DMS153 (cell line): ENCODE measurements at places on chromosomes 4 and X.

- no peak for DNase-seq
Observed at GRCh38 chr4:150664935-150665334, 83.0 kb downstream of the MAB21L2 start.

GRCh38 chr4:119626420-119626819 lies 2.2 kb downstream of the PDE5A start:
- DNase-seq, result no peak

DNA sequence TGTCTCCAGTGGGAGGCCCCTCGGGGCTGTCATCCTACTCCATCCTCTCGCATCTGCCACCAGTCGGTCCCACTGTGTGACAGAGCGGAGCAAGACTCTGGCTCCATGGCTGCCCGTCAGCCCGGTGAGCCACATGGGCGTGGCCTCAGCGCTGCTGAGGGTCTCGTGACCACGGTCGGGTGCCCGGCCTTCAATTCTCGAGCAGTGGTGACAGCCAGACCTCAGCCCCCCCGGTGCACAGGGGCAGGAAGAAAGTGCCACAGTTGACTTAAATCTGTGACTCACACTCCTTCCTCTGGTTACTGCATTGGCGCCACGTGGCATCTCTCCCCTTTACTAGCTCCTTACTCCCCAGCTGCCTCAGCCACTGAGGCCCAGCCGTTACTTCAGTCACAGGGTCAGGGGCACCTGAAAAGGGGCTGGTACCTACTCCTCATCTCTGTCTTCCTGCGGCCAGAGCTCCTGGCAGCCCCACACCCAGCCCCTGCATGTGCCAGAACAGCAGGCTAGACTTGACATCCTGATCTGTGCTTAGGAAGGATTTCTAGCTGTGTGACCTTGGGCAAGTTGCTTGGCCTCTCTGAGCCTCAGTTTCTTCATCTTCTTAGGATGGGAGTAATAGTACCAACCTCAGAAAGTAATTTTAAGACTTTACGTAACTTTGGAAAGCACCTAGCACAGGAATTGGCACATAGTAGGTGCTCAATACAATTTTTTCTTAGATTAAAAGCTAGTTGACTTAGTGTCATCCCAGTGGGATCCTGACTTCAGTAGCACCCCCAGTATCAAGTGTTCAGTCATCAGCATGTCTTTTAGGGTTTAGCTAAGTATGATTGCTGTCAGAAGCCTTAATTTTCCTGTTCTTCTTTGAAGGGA lies 66.1 kb downstream of the TNIP2 start:
- DNase-seq, result no peak

GRCh38 chr4:41465146-41465761 lies 72.7 kb upstream of the LIMCH1 start:
- DNase-seq, result no peak

- DNase-seq, result no peak
Observed at GRCh38 chr4:151226004-151226932, 50.7 kb upstream of the PRSS48 start.

- no peak for DNase-seq
Observed at GRCh38 chr4:17376205-17376604, 135.7 kb downstream of the QDPR start.

DNA sequence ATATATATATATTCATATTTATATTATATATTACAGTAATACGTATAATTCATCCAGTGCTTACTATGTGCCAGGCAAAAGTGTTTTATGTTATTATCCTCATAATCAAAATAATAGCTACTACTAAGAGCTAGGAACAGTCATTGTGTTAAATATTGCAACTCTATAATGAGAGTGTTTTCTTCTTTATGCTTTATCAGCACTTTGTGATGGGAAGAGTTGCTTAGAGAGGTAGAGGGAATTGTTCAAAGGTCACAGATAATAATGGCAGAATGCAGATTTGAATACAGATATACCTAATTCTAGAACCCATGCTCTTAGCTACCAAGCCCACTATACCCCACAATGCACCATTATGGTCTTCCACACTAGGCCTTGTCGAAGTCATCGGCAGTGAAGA lies 318.8 kb upstream of the PPARGC1A start:
- no peak for DNase-seq

- DNase-seq, result no peak
Observed at GRCh38 chrX:105189093-105189492, 31.4 kb downstream of the TEX13A start.

DNA sequence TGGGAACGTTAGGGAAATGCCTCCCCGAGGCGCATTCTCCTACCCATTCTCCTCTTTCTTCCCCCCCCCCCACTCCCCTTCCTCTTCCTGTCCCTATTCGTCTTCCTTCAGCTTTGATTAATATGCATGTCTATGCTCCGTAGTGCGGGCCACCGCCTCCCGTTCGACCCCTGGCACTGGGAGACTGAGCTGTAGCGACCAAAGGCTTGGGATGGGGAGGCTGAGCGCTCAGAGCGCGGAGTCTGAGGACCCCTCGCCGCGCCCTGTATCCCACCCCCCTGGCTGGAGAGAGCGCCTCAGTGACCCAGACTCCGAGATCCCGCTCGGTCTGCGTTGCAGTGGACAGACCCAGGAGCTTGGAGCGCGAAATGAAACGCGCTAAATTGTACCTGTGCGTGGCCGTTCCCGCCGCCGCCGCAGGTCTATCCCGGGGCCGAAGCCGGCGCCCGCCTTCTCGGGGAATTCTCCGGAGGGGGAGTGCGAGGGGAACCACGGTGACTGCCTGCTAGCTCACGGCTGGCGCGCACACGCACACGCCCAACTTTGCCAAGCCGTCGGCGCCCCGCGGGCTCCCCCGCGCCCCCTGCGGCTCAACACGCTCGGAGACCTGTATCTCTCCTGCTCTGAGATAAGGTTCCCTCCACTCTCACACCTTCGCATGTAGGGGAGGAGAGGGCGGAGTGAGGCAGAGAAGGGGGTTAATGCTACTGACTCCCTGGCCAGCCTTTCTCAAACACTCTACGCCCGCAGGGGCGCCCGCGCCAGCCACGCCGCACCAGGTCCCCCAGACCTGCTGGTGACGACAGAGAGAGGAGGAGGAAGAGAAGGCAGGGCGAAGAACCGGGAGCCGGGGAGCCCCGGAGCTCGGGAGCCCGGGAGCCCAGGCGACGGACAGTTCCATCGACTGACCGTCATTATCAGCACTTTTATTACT lies 1.5 kb upstream of the PTCHD1 start:
- DNase-seq, result no peak

DNA sequence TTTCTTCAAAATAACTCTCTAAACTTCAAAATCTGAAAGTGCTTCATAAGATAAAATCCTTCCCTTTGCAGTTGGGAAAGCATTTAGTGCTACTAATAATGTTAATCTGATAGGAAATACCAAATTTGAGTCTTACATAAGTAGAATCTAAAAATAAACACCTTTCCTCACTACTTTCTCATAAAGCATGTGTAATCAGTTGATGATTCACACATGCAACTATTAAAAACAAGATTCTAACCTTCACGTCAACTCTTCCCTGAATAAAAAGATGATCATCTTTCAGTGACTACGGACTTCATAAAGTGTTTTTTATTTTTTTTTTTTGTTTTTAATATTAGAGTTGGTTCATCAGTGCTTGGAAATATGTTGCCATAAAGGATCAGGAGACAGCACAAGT lies 172.6 kb downstream of the ACTRT1 start:
- no peak for DNase-seq

DNA sequence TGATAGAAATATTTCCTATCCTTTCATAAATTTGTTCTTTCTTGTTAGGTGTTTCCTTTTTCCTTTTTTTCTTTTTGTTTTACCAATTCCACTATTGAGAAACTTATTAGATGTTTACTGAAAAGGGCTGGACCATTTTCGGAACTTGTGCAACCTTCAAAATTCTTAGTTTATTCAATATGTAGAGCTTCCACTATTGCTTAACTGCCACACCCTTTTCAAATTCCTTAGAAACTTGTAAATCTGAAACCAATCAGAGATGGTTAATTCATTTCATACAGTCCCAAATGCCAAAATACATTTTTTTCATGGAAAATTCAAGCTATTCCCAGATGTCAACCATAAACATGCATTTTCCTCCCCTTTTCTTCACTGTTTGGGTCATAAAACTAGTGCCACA lies 66.1 kb upstream of the SLC39A8 start:
- no peak for DNase-seq

- DNase-seq, result peak; percentile 69
Observed at GRCh38 chrX:149374751-149375150, 130.4 kb downstream of the IDS start.

DNA sequence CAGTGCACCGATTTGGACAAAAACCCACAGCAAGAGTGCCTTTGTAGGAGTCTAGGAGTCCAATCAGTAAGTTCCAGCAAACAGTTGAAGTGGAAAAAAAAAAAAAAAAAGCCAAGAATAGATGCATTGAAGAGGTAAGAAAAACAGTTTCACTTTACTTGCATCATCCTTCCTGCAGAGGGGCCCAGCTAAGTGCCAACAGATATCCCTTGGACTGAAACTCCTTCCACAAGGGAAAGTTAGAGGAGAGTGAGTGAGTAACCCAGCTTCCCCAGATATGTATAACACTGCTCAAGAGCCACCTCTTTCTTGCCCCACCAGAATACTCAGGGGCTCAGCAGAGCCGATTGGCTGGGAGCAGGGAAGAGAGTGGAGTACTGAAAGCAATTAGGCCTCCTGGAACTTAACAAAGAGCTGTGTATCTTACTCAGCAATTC lies 617.7 kb upstream of the SMIM31 start:
- DNase-seq, result no peak

- DNase-seq, result no peak
Observed at GRCh38 chrX:329291-329910, 10.8 kb upstream of the GTPBP6 start.

DNA sequence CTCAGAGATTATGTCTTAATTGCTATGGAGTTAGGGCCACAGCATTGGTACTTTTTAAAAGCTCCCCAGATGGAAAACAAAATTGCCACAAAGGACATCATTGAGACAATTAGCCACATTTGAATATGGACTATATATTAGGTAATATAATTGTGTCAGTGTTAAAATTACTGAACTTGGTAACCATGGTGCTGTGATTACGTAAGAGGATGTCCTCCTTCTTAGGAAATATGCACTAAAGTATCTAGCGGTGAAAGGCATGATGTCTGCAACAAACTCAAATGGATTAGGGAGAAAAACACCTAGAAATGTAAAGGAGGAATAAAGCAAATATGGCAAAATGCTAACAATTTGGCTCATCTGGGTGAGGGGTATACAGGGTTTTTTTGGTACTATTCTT lies 89.9 kb upstream of the PAK3 start:
- no peak for DNase-seq

DNA sequence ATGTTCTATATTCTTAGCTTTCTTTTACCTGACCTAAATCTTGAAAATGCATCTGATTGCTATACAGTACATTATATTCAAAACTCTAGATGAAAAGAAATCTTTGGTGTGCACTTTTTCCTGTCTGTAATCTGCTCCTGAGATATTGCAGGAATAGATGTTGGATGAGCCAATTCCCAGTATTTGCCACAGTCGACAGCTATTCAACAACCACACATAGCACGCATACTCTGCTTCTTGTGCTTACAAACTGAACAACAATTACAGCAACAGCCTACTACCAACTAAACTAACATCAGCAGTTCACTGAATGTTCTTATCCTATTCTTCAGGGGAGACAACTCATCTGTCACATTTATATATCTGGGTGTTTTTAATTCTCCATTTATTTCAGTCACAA lies 573.9 kb upstream of the GRID2 start:
- no peak for DNase-seq

GRCh38 chr4:2745981-2746806 lies 9.9 kb downstream of the TNIP2 start:
- no peak for DNase-seq

DNA sequence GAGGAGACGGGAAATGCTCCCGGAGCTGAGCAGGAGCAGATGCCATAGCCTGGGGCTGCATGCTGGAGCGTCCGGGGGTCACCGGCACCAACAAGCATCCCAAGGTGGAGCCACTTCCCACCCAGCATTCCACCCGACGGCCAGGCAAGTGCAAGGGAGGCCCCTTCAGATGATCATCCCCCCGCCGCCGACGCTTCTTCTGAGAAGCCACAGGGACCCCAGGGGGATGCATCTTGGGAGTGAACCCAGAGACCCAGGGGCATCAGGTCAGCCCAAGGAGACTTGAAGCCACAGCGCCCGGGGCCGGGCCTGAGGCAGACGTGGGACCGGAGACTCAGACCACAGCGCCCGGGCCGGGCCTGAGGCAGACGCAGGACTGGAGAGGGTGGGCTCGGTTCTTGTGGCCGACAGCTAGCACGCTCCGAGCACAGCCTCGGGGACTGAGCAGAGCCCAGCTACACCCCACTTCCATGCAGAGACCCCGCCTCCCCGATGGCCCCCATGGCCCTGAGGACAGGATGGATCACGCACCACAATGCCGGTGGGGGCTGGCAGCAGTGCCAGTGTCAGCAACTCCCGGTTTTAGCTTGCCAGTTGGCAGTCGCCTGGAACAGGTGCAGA lies 33.0 kb upstream of the CPLX1 start:
- no peak for DNase-seq

- DNase-seq, result no peak
Observed at GRCh38 chrX:36908801-36909675, 99.1 kb upstream of the FAM47C start.

DNA sequence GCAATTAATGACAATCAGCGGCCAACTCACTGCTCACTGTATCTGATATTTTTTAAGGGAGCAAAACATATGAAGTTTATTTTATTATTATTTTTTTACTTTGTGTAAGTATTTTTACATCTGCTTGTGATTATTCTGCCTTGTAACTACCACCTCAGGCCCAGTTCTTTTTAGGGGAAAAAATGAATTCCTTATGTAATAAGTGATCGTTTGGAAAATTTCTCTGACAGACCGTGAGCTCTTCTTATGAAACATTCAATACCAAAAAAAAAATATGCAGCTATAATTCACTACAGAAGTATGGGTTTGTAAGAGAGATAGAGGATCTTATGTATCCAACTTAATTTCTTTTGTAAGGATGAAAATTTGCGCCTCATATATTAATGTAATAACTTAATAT lies 33.5 kb upstream of the STOX2 start:
- DNase-seq, result no peak

GRCh38 chrX:119391279-119391678 lies 7.9 kb upstream of the SLC25A43 start:
- no peak for DNase-seq
